Stimulated activated CD8-positive, alpha-beta memory T cell treated with anti-CD3 and anti-CD28 coated beads, Interleukin-4, amount 100 ng/mL, for 4 hours (primary cell): ENCODE measurements at places on chromosomes 5 and 9.

GRCh38 chr5:160477266-160477970, 55.8 kb downstream of the PTTG1 start:
- no peak for DNase-seq

- no peak for DNase-seq
Observed at GRCh38 chr9:122315534-122315933, 50.9 kb downstream of the MRRF start.

- DNase-seq: no peak
Observed at GRCh38 chr9:99966716-99967115, 60.3 kb downstream of the STX17 start.

DNA sequence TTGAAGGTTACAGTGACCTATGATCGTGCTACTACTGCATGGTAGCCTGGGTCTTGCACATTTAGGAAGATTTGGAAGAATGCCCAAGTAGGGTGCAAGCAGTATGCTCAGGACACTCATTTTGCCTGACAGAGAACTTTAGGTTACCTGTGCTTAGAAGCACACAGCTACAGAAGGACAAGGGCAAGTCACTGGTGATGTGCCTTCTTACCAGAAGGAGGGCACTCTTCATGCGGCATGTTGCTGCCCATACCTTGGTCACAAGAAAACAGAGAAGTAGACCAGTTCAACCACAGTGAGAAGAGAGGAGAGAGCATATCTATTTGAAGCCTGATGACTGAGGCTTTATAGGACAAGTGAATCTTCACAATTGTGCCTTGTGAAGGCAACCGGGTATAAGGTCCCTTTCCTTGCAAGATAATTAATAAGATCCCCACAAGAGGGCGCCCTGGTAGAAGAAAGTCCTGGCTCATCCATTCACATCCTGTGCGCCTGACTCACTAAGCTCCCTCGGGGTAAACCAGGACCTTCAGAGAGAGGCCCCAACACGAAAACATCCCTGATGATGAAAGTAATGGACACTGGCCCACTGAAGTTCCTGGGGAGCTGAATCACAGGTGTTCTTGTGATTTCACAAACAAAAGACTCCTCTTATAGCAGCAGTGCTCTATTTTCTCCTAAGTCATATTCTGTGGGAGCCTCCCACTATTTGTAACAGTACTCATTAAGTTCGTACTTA, 38.1 kb upstream of the STARD4 start:
- peak; percentile 46 for DNase-seq

GRCh38 chr9:130498298-130498917, 53.6 kb downstream of the ASS1 start:
- DNase-seq: no peak

DNA sequence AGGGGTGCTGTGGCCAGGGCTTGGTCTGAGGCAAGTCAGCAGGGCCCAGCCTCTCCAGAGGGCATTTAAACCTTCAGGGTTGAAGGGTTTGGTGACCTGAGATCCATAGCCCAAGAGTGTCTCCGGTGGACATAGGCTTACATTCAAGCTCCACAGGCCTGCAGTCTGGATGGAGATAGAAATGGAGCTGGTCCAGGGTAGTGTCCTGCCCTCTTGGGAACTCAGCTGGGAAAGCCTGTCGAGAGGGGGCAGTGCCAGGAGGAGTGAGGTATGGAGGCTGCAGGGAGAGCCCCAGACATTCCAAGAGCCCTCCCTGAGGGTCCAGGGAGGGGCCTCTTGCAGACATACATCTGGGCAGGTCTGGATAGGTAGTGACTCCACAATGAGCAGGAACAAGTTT, 177.0 kb upstream of the MVB12B start:
- no peak for DNase-seq

GRCh38 chr5:66713998-66714397, 117.8 kb downstream of the MAST4 start:
- DNase-seq: no peak

DNA sequence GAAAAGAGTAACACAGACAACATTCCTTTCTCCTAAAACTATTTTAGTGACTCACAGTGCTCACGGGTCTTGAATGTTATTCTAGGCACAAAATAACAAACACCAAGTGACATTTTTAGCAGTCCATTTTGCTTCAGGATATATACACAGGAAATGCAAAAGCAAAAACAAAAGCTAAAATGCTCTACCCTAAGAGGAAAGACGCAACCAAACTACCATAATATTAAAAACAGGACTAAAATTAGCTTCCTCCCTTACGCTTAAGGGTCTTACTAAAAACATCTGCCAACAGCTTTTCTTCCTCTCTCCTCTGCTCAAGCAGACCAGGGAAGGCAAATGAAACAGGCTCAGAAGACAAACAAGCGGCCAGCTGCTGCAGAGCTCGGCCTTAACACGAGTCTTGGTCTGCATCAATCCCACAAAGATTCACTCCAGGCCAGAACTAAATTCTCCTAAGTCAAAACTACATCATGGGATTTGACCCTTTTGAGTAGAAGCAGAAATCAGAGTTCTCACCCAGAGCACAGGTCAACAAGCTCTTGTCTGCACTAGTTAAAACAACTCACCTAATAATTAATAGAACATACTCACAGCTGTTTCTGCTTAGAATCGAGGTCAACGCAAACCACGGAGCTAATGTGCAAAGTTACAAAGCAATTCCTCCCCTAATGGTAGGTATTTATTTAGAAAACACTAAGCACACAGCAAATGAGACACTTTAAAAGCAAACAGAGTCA, 62.3 kb downstream of the RAPGEF1 start:
- DNase-seq: no peak

- DNase-seq: no peak
Observed at GRCh38 chr5:152811988-152812387, 406.9 kb upstream of the NMUR2 start.

- no peak for DNase-seq
Observed at GRCh38 chr9:23582836-23583235, 243.2 kb downstream of the ELAVL2 start.

DNA sequence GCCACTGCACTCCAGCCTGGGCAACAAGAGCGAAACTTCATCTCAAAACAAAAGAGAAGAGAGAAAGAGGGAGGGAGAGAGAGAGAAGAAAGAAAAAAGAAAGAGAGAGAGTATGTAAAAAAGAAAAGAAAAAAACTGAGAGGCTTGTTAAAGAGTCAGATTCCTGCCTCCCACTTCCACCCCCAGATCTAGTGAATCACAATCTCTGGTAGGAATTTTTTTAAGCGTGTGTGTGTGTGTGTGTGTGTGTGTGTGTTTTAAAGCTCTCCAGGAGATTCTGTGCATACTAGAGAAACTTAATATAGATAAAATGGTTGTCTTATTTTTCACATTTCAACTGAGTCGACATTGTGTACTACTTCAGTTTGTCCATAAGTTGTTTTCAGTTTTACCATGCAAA, 32.0 kb downstream of the SAR1B start:
- no peak for DNase-seq

GRCh38 chr5:52786949-52787599, 642 bp upstream of the ITGA1 start:
- DNase-seq: no peak

GRCh38 chr5:132180134-132180745, 47.4 kb downstream of the P4HA2 start:
- no peak for DNase-seq

- no peak for DNase-seq
Observed at GRCh38 chr9:69253057-69253456, 72.0 kb upstream of the ENTREP1 start.

DNA sequence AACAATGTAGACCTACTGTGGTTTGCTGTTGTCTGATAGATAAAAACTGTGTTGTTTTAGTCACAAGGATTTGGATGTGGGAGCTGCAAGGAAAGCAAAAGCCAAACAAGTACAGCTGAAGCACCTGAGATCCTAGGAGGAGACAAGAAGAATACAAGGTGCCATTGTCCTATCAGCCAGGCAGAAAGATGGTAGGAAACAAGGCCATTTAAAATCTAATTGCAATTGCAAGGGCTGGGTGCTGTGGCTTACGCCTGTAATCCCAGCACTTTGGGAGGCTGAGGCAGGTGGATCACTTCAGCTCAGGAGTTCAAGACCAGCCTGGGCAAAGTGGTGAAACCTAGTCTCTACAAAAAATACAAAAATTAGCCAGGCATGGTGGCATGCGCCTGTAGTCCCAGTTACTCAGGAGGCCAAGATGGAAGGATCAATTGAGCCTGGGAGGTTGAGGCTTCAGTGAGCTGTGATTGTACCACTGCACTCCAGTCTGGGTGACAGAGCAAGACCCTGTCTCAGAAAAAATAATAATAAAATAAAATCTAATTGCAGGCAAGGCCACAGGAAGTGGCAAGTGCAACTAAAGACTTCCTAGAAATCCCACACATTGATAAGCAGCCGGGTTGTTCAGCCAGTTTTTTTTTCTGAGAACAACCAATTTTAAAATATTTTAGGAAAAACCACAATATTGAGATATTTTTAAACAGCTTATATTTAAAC, 22.6 kb downstream of the DOCK8 start:
- DNase-seq: no peak

GRCh38 chr9:115730396-115730795, 423.2 kb upstream of the PAPPA start:
- no peak for DNase-seq

GRCh38 chr5:85010014-85010562, 625.4 kb upstream of the EDIL3 start:
- no peak for DNase-seq

DNA sequence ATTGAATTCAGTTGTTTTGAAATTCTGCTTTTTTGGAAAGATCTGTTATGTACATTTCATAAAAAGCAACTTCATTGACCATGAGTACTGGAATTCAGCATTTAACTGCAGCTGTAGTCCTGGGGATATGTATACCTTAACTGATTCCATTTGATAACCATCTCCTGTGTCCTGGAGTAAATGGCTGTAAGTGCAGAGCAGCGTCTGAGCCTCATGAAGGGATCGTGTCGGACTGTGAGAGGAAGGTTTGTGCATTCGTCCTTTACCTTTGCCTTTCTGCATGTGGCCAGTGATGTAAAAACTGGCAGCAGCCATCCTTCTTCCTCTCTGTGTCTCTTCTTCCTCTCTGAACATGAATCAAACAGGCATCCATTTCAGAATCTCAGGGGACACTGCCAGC, 287.2 kb downstream of the FANCC start:
- no peak for DNase-seq

DNA sequence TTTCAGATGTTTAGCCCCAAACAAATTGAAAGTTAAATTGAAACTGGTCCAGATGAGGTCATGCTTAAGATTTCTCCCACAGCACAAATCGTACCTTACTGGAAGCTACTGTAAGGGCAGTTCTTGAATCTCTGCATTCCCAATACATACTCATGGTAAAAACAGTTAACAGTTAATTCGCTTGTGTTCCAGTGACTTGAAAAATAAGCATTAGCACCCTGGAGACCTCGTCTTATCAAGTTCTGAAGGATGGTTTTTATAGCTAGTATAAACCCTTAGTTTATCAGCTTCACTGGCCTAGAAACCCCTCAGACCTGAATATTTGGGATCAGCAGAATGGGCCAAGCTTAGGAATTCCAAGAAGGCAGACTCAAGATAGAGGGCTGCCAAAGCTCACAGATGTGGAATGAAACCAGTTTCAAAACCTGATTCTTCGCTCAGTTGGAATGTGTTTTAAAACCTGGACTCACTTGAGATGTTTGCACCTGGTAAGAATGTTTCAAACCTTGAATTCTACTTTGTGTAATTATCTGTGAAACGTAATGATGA, 103.6 kb downstream of the C9orf152 start:
- no peak for DNase-seq

DNA sequence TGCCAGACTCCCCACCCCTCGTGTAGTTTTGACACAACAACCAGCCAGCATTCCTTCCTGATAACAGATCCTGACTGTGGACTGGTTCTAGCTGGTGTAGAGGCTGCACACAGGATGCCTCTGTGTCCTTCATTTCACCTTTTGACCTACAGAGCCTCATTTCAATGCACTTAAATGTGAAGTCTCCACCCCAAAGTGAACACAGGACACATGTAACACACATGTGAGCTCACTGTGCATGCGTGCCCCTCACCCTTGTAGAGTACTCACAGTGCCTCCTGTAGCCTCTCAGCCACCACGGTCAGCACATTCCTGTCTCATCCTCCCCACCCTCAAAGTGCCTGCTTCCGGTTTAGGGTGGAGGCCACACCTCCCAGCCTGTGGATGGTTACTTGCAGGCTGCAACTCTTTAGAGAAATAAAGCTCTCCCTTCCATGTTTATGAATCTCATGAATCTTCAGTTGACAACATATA, 11.6 kb upstream of the NKD2 start:
- no peak for DNase-seq

DNA sequence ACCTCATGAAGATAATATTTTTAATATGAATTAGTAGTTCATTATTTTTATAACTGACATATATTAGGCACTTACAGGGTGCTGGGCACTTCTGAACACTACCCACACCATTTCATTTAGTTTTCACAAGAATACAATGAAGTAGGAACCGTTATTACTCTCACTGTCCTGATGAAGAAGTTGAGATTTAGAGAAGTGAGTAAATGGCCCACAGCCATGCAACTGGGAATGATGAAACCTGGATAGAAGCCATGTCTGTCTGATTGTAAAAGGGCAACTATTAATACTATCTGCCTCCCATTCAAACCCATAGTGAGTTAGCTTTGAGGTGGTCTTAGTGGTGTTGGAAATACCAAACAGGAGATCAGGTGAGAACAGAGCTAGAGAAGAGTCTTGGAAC, 29.6 kb upstream of the OTULINL start:
- DNase-seq: no peak

DNA sequence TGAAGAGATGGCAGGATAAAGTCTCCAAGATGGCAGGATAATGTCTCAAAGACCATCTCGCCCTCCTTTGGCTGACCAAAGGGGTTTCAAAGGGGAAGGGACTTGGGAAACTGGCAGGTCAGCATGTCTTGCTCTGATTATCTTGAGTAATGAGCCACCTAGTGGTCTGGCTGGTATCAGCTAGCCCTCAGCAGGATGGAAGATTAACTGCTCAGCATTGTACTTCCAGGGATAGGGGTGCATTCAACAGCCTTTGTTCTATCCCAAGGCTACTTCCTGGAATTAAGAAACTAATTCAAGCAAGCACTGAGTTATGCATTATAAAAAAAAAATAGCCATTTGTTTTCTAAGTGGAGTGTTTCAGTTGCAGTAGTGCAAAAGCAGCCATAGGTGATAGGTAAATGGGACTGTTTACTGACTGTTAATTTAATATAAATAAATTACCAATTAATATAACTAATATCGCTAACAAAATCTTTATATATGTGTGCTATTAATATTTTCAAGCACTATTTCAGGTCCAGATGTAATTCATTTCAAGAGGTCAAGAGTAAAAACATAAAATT, 555.5 kb downstream of the CDH9 start:
- no peak for DNase-seq

DNA sequence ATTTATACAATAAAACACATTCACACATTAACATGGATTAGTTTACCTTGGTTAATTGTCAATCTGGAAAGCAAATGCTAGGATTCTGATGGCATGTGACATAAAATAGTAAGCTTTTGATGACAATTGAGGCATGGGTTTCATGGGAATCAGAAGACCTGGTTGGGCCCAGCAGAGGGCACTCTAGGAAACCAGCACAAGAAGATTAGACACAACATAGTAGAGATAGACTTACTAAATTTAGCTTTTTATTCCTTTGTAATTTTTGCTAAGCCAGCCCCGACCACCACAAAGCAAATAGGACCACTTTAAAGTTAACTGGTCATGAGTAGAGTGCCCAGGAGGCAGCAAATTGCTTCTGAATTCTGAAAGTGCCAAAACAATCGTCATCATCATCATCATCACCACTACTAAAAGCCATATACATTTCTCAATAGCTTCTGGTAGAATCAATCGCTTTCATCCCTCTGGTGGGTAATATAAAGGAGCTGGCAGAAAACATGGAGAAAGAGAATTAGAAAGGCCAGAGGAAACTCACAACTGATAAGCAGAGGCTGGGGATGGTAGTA, 163.2 kb downstream of the ARRDC3 start:
- DNase-seq: no peak

GRCh38 chr5:153584126-153584959, 93.9 kb downstream of the GRIA1 start:
- DNase-seq: no peak
